ENCODE measurements at places on chromosomes 16 and 17. TPM values are rescaled to one million over a fixed set of nuclear protein-coding genes. Genes with fewer than 3 reads are reported as not detected.

TM4SF5 gene
- total RNA-seq: not detected

PIGW gene
- total RNA-seq: 6.5 TPM

KREMEN2 gene
- not detected for total RNA-seq

PLA2G10 gene
- total RNA-seq: not detected

DNAH9 gene
- total RNA-seq: under 0.01 TPM

ZFP3 gene
- 12.4 TPM for total RNA-seq

LGALS9B gene
- total RNA-seq: not detected

DNA sequence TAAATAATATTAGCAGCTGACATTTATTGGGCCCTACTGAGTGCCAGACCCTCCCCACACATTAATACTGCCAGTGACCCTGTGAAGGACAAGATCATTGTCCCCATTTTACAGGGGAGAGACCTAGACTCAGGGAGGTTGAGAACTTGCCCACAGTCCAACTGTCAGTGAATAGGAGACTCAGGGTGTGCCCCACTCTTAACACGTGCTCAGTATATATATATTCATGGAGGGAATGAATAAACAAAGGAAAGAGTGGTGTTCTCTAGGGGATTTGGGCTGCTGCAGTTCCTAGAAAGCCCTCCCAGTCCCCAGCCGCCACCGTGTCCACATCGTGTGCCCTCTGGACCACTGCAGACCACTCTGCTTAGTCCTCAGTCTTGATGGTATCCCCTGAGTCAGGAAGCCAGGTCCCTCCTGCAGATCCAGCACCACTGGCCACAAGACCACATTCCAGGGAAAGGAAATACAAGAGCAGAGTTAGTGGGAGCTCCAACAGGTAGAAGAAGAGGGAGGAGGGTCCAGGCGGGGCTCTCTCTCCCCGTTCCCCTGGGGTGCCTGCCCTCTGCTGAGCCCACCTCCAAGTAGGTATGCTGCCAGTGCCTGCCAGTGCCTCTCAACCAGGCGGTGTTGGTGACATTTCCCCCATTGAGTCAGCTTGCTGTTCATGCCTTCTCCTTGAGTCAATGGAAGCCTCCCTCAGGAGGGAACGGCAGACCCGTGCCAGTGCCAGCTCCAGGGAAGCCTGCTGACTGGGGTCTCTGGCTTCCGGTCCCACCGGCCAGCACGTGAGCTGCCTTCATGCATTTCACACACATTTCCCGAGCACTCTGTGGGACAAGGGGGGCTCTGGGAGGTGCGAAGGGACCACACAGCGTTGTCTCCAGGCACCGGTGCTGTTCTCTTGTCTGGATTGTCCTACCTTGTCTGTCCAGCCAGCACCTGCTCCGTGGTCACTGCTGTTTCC is 75.6 kb downstream of the GNAO1 start:
- no peaks in the 10 kb centered on the region for H3K4me1 ChIP-seq
- no peak overlapping the region for H3K27ac ChIP-seq
- H3K27me3 ChIP-seq: no peaks in the 10 kb centered on the region
- no peak overlapping the region for H3K4me3 ChIP-seq
- H3K36me3 ChIP-seq: no peaks in the 10 kb centered on the region

GRCh38 chr16:84791501-84791900 is 28.3 kb upstream of the CRISPLD2 start:
- H3K36me3 ChIP-seq: no peaks in the 10 kb centered on the region
- H3K4me1 ChIP-seq: peaks cover 9% of the 10 kb centered on the region
- H3K27me3 ChIP-seq: no peaks in the 10 kb centered on the region
- H3K27ac ChIP-seq: no peak overlapping the region
- no peak overlapping the region for H3K4me3 ChIP-seq
- no peak for DNase-seq

DNA sequence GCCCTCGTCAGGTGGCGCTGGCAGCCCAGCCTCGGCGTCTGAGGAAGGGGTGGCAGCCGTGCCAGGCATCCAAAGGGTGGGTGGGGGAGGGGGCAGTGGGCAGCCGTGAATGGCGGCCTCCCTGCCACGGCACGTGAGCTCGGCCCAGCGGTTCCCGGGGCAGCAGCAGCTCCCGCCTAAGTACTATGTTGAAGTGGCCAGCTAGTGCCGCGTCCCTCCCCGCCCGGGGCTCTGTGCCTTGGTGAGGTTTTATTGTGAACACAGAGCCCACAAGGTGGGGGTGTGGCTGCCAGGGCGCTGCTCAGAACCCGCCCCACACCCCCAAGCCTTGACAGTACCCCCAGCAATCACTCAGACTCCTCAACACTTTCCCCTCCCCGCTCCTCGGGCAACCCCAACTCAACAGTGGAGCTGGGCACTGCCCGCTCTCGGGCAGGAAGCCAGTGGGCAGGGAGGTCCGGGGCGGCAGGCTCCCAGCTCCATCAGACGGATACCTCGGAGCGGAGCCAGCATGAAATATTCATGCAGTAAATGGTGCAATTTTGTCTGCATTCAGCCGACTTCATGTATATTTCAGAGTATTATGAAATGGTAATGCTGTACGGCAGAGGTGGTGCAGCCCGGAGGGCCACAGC is 80.4 kb downstream of the ENGASE start:
- H3K4me1 ChIP-seq: peaks cover 7% of the 10 kb centered on the region
- H3K4me3 ChIP-seq: no peak overlapping the region
- no peaks in the 10 kb centered on the region for H3K36me3 ChIP-seq
- DNase-seq: peak; percentile 61

GRCh38 chr17:42421507-42422338 is 1.3 kb downstream of the CAVIN1 start:
- H3K27ac ChIP-seq: peak overlapping the region; percentile 98
- H3K27me3 ChIP-seq: no peaks in the 10 kb centered on the region
- no peaks in the 10 kb centered on the region for H3K36me3 ChIP-seq
- H3K4me3 ChIP-seq: peak overlapping the region; percentile 12
- DNase-seq: peak; percentile 69
- peaks cover 23% of the 10 kb centered on the region for H3K4me1 ChIP-seq

- no peak overlapping the region for H3K27ac ChIP-seq
- no peaks in the 10 kb centered on the region for H3K4me1 ChIP-seq
- no peak overlapping the region for H3K4me3 ChIP-seq
- no peaks in the 10 kb centered on the region for H3K27me3 ChIP-seq
Observed at GRCh38 chr17:60798576-60798975, 120.9 kb downstream of the BCAS3 start.

DNA sequence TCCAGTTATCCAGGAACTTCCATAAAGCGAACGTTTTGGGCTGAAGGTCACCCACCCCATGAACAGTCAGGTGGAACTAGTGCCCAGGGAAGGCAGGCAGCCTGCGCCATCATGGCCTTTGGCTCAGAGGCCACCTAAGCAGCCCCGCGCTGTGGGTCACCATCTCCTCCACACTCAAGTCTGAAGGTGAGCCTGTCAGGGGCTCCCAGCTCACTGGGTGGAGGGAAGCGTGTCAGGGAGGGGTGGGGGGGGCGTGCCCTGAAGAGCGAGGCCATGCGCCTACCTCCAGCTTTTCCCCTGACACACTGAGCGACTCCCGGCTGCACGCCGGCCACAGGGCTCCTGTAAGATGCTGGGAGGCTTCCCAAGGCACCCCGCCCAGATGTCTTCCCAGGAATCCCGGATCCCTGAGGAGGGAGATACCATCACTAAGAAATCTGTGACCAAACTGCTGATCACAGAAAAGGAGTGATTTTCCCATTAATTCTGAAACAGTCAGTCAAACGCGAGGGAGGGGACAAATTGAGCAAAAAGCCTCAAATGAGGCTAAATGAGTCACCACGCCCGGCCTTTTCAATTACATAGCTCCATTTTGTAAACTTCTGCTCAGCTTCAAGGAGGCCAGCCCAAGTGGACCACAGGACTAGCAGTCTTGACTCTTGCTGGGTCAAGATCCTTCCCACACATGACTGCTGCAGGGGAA is 26.5 kb upstream of the SLC25A19 start:
- H3K27ac ChIP-seq: no peak overlapping the region
- H3K27me3 ChIP-seq: no peaks in the 10 kb centered on the region
- peaks cover 12% of the 10 kb centered on the region for H3K36me3 ChIP-seq

DNA sequence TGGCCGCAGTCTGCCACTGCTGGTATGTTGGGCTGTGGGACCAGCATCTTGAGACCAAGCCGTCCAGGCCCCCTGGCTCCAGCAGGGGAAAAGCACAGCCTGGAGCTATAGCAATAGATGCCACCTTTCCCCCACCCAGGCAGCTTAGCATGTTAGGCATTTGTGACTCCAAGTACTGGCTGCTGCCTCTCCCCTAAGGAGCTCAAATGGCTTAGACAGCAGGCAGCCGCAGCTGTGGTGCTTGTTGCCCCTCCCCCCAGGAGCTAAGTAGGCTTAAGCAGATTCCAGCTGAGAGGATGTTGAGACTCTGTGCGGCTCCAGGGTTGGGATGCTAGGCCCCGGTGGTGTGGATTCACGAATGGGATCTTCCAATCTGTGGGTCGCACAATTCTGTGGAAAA is 88.8 kb upstream of the ANKFN1 start:
- no peak overlapping the region for H3K4me3 ChIP-seq
- H3K36me3 ChIP-seq: no peaks in the 10 kb centered on the region
- H3K4me1 ChIP-seq: no peaks in the 10 kb centered on the region
- no peaks in the 10 kb centered on the region for H3K27me3 ChIP-seq

- peak overlapping the region; percentile 53 for H3K4me3 ChIP-seq
- peak overlapping the region; percentile 65 for H3K27ac ChIP-seq
- DNase-seq: peak; percentile 61
- no peaks in the 10 kb centered on the region for H3K36me3 ChIP-seq
- no peaks in the 10 kb centered on the region for H3K4me1 ChIP-seq
Observed at GRCh38 chr17:47423406-47424295, 99.9 kb downstream of the EFCAB13 start.

DNA sequence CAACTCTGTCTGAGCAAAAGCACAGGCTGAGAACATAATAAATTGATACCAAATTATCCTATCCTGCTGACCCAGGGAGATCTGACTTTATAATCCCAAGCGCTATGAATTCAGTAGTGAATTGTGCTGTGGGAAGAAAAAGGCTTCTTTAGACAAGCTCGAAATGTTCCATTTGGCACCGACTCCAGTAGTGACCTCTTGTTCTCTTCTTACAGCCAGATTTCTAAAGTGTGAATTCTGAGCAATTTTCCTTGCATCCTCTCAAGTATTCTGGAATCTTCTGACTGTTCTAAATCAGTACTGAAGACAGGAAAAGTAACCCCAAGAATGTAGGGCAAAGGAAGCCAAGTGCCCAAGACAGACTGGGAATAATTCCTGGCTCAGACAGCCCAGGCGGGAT is 58.2 kb downstream of the CDYL2 start:
- H3K4me3 ChIP-seq: no peak overlapping the region
- no peaks in the 10 kb centered on the region for H3K36me3 ChIP-seq
- H3K27me3 ChIP-seq: no peaks in the 10 kb centered on the region
- no peak for DNase-seq
- H3K4me1 ChIP-seq: no peaks in the 10 kb centered on the region

DNA sequence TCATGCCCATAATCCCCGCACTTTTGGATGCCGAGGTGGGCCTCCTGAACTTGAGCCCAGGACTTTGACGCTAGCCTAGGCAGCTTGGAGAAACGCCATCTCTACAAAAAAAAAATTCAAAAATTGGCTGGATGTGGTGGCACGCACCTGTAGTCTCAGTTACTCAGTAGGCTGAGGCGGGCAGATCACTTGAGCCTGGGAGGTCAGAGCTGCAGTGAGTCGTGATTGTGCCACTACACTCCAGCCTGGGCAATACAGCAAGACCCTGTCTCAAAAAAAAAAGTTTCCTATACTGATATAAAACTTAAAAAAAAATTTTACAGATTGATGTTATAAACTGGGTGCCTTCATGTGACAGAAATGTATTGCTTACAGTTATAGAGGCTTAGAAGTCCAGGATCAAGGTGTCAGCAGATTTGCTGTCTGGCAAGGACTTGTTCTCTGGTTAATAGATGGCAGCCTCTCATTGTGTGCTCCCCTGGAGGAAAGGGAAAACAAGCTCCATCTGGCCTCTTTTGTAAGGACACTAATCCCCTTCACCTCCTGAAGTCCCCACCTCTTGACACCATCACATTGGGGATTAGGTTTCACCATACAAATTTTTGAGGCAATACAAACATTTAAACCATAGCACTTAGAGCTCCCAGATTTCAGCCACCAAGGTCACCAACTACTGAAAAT is 8.5 kb upstream of the CES3 start:
- H3K4me1 ChIP-seq: peaks cover 10% of the 10 kb centered on the region
- H3K27ac ChIP-seq: no peak overlapping the region
- no peaks in the 10 kb centered on the region for H3K27me3 ChIP-seq
- DNase-seq: no peak
- no peaks in the 10 kb centered on the region for H3K36me3 ChIP-seq
- H3K4me3 ChIP-seq: no peak overlapping the region

GRCh38 chr16:31202414-31203375 is at the start of gene PYCARD:
TSS of gene PYCARD (minus strand) at chr16:31202760. CDS start at chr16:31202690, 70 bp downstream.
- no peaks in the 10 kb centered on the region for H3K27me3 ChIP-seq
- no peaks in the 10 kb centered on the region for H3K36me3 ChIP-seq
- H3K4me1 ChIP-seq: peaks cover 22% of the 10 kb centered on the region
- H3K4me3 ChIP-seq: peak within 1 kb of the TSS; percentile 24
- DNase-seq: peak; percentile 49

- no peak overlapping the region for H3K4me3 ChIP-seq
- H3K27me3 ChIP-seq: no peaks in the 10 kb centered on the region
- peak; percentile 48 for DNase-seq
- H3K36me3 ChIP-seq: no peaks in the 10 kb centered on the region
- peak overlapping the region; percentile 71 for H3K27ac ChIP-seq
Observed at GRCh38 chr16:80932708-80933095, 74.0 kb downstream of the CMC2 start.

GRCh38 chr16:5735444-5735843 is 637.8 kb upstream of the EEF2KMT start:
- H3K27me3 ChIP-seq: no peaks in the 10 kb centered on the region
- H3K36me3 ChIP-seq: no peaks in the 10 kb centered on the region
- H3K27ac ChIP-seq: no peak overlapping the region
- no peaks in the 10 kb centered on the region for H3K4me1 ChIP-seq

DNA sequence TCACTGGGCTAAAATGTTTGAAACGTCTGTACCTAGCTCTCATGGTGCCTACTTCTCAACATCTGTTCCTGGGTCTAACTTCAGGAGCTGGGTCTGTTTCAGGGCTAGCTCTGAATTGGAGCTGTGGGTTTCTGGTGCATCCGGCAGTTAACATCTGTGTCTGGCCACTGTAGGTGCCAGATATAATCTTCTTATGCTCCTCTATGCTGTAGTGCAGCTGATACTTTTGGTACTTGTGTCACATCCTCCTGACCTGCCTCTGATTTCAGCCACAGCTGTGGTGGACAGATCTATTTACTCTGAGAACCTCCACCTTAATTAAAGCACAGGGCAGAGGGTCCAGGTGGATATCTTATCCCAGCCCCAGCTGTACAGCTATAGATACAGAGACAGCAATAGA is 496.5 kb upstream of the CDH11 start:
- no peaks in the 10 kb centered on the region for H3K27me3 ChIP-seq
- no peak overlapping the region for H3K4me3 ChIP-seq
- H3K36me3 ChIP-seq: no peaks in the 10 kb centered on the region
- H3K4me1 ChIP-seq: no peaks in the 10 kb centered on the region

GRCh38 chr17:34917381-34917780 is 43.9 kb downstream of the CCT6B start:
- no peaks in the 10 kb centered on the region for H3K27me3 ChIP-seq
- H3K27ac ChIP-seq: no peak overlapping the region
- no peak overlapping the region for H3K4me3 ChIP-seq
- no peaks in the 10 kb centered on the region for H3K4me1 ChIP-seq
- DNase-seq: no peak

GRCh38 chr16:49504023-49504364 is 130.4 kb downstream of the C16orf78 start:
- H3K4me1 ChIP-seq: no peaks in the 10 kb centered on the region
- DNase-seq: no peak
- no peak overlapping the region for H3K4me3 ChIP-seq

- no peak for DNase-seq
- H3K36me3 ChIP-seq: peaks cover 5% of the 10 kb centered on the region
- no peaks in the 10 kb centered on the region for H3K27me3 ChIP-seq
Observed at GRCh38 chr16:2924901-2925755, 13.4 kb downstream of the FLYWCH1 start.

- no peak overlapping the region for H3K27ac ChIP-seq
- no peaks in the 10 kb centered on the region for H3K27me3 ChIP-seq
- H3K4me3 ChIP-seq: no peak overlapping the region
Observed at GRCh38 chr17:64329588-64329987, 61.1 kb downstream of the PECAM1 start.
